Mammary epithelial cell (primary cell): ENCODE measurements at places on chromosomes 2 and 18. TPM values are rescaled to one million over a fixed set of nuclear protein-coding genes. Genes with fewer than 3 reads are reported as not detected.

CREG2 gene
- total RNA-seq = under 0.01 TPM

GAL3ST2 gene
- not detected for total RNA-seq

MC4R gene
- total RNA-seq = not detected

ANKRD44 gene
- total RNA-seq = 1.7 and 4.0 TPM in 2 replicates

AGXT gene
- total RNA-seq = not detected in 2 replicates

TEKT4 gene
- 0.26 TPM in 1 of 2 replicates, not detected in the other for total RNA-seq

TNFAIP6 gene
- 0.50 TPM for total RNA-seq

DNAJC5G gene
- not detected in 2 replicates for total RNA-seq

CROCC2 gene
- total RNA-seq = not detected

ACVR1 gene
- 35.1 and 54.5 TPM in 2 replicates for total RNA-seq

IL1R1 gene
- total RNA-seq = 8.7 TPM

FAM98A gene
- total RNA-seq = 32.7 TPM

ITM2C gene
- total RNA-seq = 45.6 and 47.1 TPM in 2 replicates

TXNL4A gene
- 100 and 122 TPM in 2 replicates for total RNA-seq

HOXD12 gene
- total RNA-seq = not detected in 2 replicates

SULT1C4 gene
- not detected for total RNA-seq

CDH2 gene
- 18.7 TPM for total RNA-seq

CEBPZOS gene
- total RNA-seq = 15.2 TPM

SP140 gene
- total RNA-seq = not detected

SH3RF3 gene
- 2.0 TPM for total RNA-seq

SEPTIN10 gene
- 133 TPM for total RNA-seq

TRAF3IP1 gene
- total RNA-seq = 18.1 and 23.2 TPM in 2 replicates

MDH1B gene
- total RNA-seq = 0.51 and 0.54 TPM in 2 replicates

ACVR1C gene
- 0.83 TPM for total RNA-seq

GULP1 gene
- total RNA-seq = 17.3 and 23.3 TPM in 2 replicates
